ENCODE measurements at places on chromosomes 4 and X.

GRCh38 chr4:18756671-18757070, 735.1 kb upstream of the LCORL start:
- no peaks in the 10 kb centered on the region for H3K36me3 ChIP-seq
- H3K4me3 ChIP-seq, result no peak overlapping the region
- H3K27me3 ChIP-seq, result no peaks in the 10 kb centered on the region

DNA sequence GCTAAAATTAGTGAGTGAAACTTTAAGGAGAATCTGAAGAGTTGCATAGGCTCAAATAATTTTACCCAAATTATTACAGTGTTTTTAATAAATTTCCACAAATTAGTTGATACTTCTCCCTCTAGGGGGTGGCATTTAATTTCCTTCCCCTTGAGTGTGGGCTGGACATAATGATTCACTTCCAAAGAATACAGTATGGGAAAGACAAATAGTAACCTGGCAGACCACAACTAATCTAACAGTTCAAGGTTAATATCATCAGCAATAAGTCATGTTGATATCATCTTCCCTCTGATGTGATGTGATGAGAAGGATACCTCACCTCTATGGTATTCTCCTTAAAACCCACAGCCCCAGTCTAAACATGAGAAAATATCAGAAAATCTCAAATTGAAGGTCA, 15.5 kb downstream of the PFKFB1 start:
- H3K4me3 ChIP-seq, result no peak overlapping the region
- no peaks in the 10 kb centered on the region for H3K27me3 ChIP-seq
- no peaks in the 10 kb centered on the region for H3K36me3 ChIP-seq
- DNase-seq, result no peak
- H3K27ac ChIP-seq, result no peak overlapping the region

- no peak overlapping the region for H3K4me3 ChIP-seq
- DNase-seq, result peak; percentile 20
- H3K27me3 ChIP-seq, result no peaks in the 10 kb centered on the region
These were observed 108.1 kb downstream of the ATG4A start for GRCh38 chrX:108199691-108200090.

DNA sequence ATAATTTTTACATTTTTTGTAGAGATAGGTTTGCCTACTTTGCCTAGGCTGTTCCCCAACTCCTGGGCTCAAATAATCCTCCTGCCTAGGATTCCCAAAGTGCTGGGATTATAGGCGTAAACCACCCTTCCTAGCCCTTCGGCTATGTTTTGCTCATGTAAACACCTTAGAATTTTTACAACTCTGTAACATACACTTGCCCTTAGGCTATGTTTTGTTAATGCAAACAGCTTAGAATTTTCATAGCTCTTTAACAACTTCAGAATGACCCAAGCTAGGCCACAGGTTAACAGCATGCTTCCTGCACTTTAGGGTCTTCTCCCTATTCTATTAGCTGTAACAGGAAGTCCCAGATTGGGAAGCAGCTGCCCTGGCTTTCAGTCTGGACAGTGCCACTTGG, 24.2 kb downstream of the KLHL15 start:
- DNase-seq, result no peak
- peaks cover 31% of the 10 kb centered on the region for H3K4me1 ChIP-seq
- no peak overlapping the region for H3K4me3 ChIP-seq
- no peak overlapping the region for H3K27ac ChIP-seq
- H3K27me3 ChIP-seq, result no peaks in the 10 kb centered on the region
- H3K36me3 ChIP-seq, result peaks cover 31% of the 10 kb centered on the region

GRCh38 chr4:52627876-52628275, 31.2 kb downstream of the USP46 start:
- no peak overlapping the region for H3K4me3 ChIP-seq
- no peaks in the 10 kb centered on the region for H3K27me3 ChIP-seq
- no peak overlapping the region for H3K27ac ChIP-seq
- no peaks in the 10 kb centered on the region for H3K4me1 ChIP-seq
- DNase-seq, result no peak
- H3K36me3 ChIP-seq, result peaks cover 2% of the 10 kb centered on the region

GRCh38 chr4:148015058-148015457, 283.2 kb downstream of the ARHGAP10 start:
- H3K4me1 ChIP-seq, result no peaks in the 10 kb centered on the region
- no peaks in the 10 kb centered on the region for H3K27me3 ChIP-seq
- H3K36me3 ChIP-seq, result peaks cover 2% of the 10 kb centered on the region
- DNase-seq, result no peak
- H3K4me3 ChIP-seq, result no peak overlapping the region

DNA sequence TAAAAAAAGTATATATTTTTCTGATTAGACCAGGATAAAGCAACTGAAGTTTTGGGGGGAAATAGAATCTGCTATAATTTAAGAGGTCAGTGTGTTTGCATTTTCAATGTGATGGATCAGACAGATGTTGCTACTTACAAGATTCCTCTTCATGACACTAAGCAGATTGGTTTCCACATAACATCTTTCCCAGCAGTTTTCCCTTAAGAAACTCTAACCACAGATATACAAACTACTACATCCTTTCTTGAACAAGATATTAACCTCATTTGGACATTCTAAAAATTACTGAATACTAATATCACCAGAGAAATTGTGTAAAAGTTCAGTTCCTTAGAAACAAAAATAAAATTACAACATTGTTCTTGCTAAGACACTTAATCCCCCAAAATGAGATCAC, 106.7 kb upstream of the GUCY1A1 start:
- no peak for DNase-seq
- H3K4me1 ChIP-seq, result no peaks in the 10 kb centered on the region
- no peak overlapping the region for H3K4me3 ChIP-seq
- no peak overlapping the region for H3K27ac ChIP-seq

GRCh38 chrX:23784470-23785331, 1.7 kb downstream of the SAT1 start:
- DNase-seq, result peak; percentile 21
- peak overlapping the region; percentile 95 for H3K27ac ChIP-seq
- H3K4me3 ChIP-seq, result peak overlapping the region; percentile 84
- peaks cover 29% of the 10 kb centered on the region for H3K4me1 ChIP-seq
- peaks cover 34% of the 10 kb centered on the region for H3K36me3 ChIP-seq

- no peaks in the 10 kb centered on the region for H3K36me3 ChIP-seq
- no peak overlapping the region for H3K4me3 ChIP-seq
- H3K4me1 ChIP-seq, result no peaks in the 10 kb centered on the region
- DNase-seq, result no peak
- no peak overlapping the region for H3K27ac ChIP-seq
These were observed 565 bp upstream of the LRCH2 start for GRCh38 chrX:115234461-115234860.

DNA sequence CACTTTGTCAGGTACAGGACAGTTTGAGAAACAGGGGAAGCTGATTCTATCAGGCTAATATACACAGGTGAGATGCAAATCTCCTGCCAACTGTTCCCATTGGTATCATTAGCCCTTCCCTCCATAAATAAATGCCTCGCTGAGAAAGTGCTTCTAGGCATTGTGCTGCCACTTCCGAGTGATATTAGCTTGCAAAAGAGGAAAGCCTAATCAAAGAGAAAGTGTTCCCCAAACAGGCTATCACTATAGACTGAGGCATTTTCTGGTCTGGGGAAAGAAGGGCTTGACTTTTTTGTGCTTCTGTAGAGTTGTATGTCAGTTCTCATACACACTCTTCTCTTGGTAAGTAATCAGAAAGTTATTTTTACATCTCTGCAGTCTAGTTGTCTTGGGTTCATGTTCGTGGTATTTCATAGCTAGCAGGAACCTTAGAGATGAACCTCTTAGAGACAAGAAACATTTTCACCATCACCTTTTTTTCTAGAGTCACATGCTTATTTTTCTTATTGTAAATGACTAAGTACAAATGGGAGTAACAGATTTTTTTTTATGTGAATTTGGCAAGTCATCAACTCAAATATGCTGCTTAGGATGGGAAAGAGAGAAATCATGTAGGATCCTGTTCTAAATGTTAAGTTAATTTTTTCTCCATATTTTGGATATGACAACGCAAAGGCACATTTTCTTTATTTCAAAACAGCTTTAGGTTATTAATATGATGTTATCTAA, 1009.8 kb downstream of the ADGRL3 start:
- H3K4me3 ChIP-seq, result no peak overlapping the region
- H3K27me3 ChIP-seq, result no peaks in the 10 kb centered on the region
- no peaks in the 10 kb centered on the region for H3K4me1 ChIP-seq
- no peaks in the 10 kb centered on the region for H3K36me3 ChIP-seq
- no peak overlapping the region for H3K27ac ChIP-seq

DNA sequence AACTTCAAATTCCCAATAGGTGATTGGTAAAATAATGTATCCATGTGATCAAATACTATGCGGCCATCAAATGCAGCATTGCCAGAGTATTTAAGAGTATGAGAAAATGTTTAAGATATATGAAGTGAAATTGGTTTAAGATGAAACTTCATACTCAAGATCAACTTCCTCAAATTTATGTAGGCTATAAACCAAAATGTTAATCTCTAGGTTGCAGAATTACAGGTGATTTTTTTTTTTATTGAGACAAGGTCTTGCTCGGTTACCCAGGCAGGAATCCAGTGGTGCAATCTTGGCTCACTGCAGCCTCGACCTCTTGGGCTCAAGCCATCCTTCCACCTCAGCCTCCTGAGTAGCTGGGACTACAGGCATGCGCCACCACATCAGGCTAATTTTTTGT, 25.3 kb downstream of the ACSL4 start:
- H3K4me3 ChIP-seq, result no peak overlapping the region
- no peak overlapping the region for H3K27ac ChIP-seq
- peaks cover 5% of the 10 kb centered on the region for H3K36me3 ChIP-seq
- no peaks in the 10 kb centered on the region for H3K27me3 ChIP-seq
- no peak for DNase-seq

DNA sequence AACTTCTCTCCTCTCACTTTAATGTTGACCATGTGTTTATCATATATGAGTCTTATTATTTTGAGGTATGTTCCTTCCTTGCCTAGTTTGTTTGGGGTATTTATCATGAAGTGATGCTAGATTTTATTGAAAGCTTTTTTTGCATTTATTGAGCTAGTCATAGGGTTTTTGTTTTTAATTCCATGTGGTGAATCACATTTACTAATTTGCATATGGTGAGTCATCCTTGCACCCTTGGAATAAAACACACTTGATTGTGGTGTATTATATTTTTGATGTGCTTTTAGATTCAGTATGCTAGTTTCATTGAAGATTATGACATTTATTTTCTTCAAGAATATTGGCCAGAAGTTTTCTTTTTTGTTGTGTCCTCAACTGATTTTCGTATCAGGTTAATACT, 464.6 kb downstream of the PCDH18 start:
- no peak for DNase-seq
- H3K27ac ChIP-seq, result no peak overlapping the region
- H3K4me1 ChIP-seq, result no peaks in the 10 kb centered on the region
- H3K36me3 ChIP-seq, result no peaks in the 10 kb centered on the region
- no peak overlapping the region for H3K4me3 ChIP-seq

DNA sequence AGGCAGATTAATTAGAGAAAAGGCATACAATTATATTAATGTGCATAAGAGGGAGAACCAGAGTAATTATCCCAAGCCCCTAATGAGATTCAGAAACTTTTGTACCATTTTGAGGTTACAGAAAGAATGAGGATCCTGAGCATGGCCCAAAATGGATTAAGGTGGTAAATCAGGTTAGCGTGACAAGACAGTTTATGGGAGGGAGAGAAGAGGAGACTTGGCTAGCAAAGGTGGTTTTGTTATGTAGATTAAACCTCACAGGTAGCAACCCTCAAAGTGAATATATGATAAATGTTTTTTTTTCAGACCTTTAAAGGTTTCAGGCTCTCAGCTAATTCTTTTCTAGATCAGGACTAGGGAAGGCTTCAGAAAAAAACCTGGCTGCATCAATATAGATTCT, 781.8 kb downstream of the FAM133A start:
- no peaks in the 10 kb centered on the region for H3K27me3 ChIP-seq
- no peak for DNase-seq
- no peak overlapping the region for H3K27ac ChIP-seq

DNA sequence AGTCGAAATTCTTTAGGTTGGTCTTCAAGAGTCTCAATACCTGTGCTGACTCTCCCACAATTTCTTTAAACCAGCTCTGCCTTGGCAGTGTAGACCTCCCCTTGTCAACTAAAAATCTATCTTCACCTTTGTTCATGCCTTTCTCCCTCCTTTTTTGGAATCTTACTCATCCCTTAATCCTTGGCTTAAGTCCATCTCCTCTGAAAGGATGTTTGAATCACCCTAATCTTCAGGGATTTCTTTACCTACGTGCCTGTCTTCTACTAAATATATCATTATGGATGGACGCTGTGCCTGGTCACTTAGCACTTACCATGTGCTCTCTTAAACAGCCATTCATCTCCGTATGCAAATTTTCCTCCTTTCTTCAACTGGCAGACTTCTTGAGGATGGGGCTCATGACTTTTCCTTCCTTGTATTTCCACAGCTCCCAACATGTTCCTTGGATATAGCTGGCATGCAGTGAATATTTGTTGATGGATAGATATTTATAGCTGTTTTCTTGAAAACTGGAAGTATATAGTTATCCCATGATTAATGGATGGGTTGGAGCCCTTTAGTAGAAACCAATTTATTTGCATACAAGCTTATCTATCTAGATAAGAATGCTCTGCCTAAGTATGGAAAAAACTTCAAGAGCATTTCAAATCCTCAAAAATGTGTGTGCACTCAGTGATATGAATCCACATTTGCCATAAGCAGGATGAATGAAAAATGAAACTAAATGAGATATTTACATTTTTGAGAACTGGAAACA, 166.6 kb downstream of the SPRY1 start:
- H3K4me1 ChIP-seq, result no peaks in the 10 kb centered on the region
- no peaks in the 10 kb centered on the region for H3K36me3 ChIP-seq

DNA sequence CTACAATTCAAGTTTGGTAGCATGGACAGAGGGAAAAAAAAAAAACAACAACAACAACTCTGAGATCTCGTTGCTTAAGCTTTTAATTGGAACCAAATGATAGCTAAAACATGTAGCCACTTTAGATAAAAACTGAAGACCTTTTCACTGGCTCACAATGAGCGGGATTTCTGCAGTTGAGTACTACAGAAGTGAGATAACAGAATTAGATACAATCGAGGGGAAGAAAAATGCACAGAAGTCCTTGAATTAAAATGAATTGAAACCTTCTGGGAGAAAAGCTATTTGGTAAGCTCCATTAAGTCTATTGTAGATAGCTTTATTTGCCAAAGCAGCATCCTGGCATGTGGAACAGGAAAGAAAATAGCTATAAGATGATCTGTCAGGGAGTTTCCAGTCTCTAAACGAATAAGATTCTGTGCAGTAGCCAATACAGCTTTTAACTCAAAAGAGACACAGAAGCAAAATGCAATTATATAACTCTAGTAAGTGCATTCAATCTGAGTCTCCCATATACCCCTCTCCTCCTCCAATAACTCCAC, 248.5 kb downstream of the ENOX2 start:
- DNase-seq, result no peak
- H3K27ac ChIP-seq, result no peak overlapping the region
- H3K4me3 ChIP-seq, result no peak overlapping the region
- H3K4me1 ChIP-seq, result no peaks in the 10 kb centered on the region

- H3K4me3 ChIP-seq, result no peak overlapping the region
- peaks cover 4% of the 10 kb centered on the region for H3K4me1 ChIP-seq
- H3K27ac ChIP-seq, result no peak overlapping the region
- H3K36me3 ChIP-seq, result no peaks in the 10 kb centered on the region
- DNase-seq, result peak; percentile 67
These were observed 27.8 kb upstream of the FTHL17 start for GRCh38 chrX:31099536-31100090.

GRCh38 chrX:32520789-32521188, 690.6 kb downstream of the DMD start:
- no peak overlapping the region for H3K27ac ChIP-seq
- no peaks in the 10 kb centered on the region for H3K4me1 ChIP-seq
- no peak overlapping the region for H3K4me3 ChIP-seq
- no peaks in the 10 kb centered on the region for H3K36me3 ChIP-seq
